IgD-negative memory B cell (primary cell): ENCODE measurements at places on chromosomes 3 and 15. TPM values are rescaled to one million over a fixed set of nuclear protein-coding genes. Genes with fewer than 3 reads are reported as not detected.

The NISCH gene
- polyA plus RNA-seq, result 25.2 TPM

The TM4SF1 gene
- not detected for polyA plus RNA-seq

The PLCB2 gene
- polyA plus RNA-seq, result 20.8 TPM

The REC114 gene
- polyA plus RNA-seq, result not detected

The RNU5B-1 gene
- polyA plus RNA-seq, result not detected

The RTP1 gene
- not detected for polyA plus RNA-seq

The FBXO40 gene
- 0.18 TPM for polyA plus RNA-seq

The TMEM207 gene
- not detected for polyA plus RNA-seq

The CKMT1B gene
- polyA plus RNA-seq, result not detected

The MDFIC2 gene
- polyA plus RNA-seq, result not detected

The UCN2 gene
- not detected for polyA plus RNA-seq

The C3orf80 gene
- polyA plus RNA-seq, result not detected

The SYNPR gene
- polyA plus RNA-seq, result not detected

The VGLL3 gene
- not detected for polyA plus RNA-seq

The MRAS gene
- not detected for polyA plus RNA-seq

The SUCNR1 gene
- polyA plus RNA-seq, result not detected

The PLXNA1 gene
- polyA plus RNA-seq, result 0.13 TPM

The B3GNT5 gene
- not detected for polyA plus RNA-seq

The HAUS2 gene
- polyA plus RNA-seq, result 31.1 TPM

The RABL3 gene
- polyA plus RNA-seq, result 30.9 TPM

The FXR1 gene
- polyA plus RNA-seq, result 50.1 TPM

The ENTPD3 gene
- 0.21 TPM for polyA plus RNA-seq

The ZDHHC3 gene
- polyA plus RNA-seq, result 33.6 TPM

The HACD2 gene
- polyA plus RNA-seq, result 23.9 TPM

The ASB14 gene
- polyA plus RNA-seq, result 0.53 TPM

The RBMS3 gene
- not detected for polyA plus RNA-seq

The DUOXA2 gene
- polyA plus RNA-seq, result not detected

The CAMK2N2 gene
- not detected for polyA plus RNA-seq

The ADAMTSL3 gene
- polyA plus RNA-seq, result not detected

The PHC3 gene
- polyA plus RNA-seq, result 81.2 TPM

The XCR1 gene
- polyA plus RNA-seq, result not detected

The TM6SF1 gene
- 0.29 TPM for polyA plus RNA-seq

The ATP13A4 gene
- 0.85 TPM for polyA plus RNA-seq

The SGO1 gene
- polyA plus RNA-seq, result 8.3 TPM

The ISLR gene
- polyA plus RNA-seq, result not detected

The PLS1 gene
- polyA plus RNA-seq, result not detected

The SACM1L gene
- 14.9 TPM for polyA plus RNA-seq
